Esophagus squamous epithelium (tissue), 5 donors: ENCODE measurements at places on chromosomes 7 and 10.

DNA sequence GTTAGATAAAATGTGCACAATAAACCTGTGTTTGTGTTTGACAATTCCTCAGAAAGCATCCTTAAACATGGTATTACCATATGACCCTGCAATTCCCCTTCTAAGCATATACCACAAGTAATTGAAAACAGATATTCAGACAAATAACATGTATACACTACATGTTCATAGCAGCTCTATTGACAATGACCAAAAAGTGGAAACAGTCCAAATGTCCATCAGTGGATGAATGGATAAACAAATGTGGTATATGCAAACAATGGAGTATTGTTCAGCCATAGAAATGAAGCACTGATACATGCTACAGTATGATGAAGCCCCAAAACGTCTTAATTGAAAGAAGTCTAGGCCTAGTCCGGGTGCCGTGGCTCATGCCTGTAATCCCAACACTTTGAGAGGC lies 280.1 kb downstream of the OTUD1 start:
- no peak overlapping the region for H3K27ac ChIP-seq
- no peak for DNase-seq
- H3K27me3 ChIP-seq = no peaks in the 10 kb centered on the region
- H3K4me1 ChIP-seq = no peaks in the 10 kb centered on the region

GRCh38 chr7:110647266-110647665 lies 443.7 kb upstream of the LRRN3 start:
- DNase-seq = no peak
- H3K4me3 ChIP-seq = no peak overlapping the region
- H3K27ac ChIP-seq = no peak overlapping the region
- H3K27me3 ChIP-seq = no peaks in the 10 kb centered on the region
- no peaks in the 10 kb centered on the region for H3K36me3 ChIP-seq

GRCh38 chr7:22296916-22297315 lies 60.0 kb downstream of the RAPGEF5 start:
- no peak for DNase-seq
- no peak overlapping the region for H3K27ac ChIP-seq
- H3K4me1 ChIP-seq = no peaks in the 10 kb centered on the region
- H3K36me3 ChIP-seq = peaks cover 58% of the 10 kb centered on the region
- no peaks in the 10 kb centered on the region for H3K27me3 ChIP-seq

DNA sequence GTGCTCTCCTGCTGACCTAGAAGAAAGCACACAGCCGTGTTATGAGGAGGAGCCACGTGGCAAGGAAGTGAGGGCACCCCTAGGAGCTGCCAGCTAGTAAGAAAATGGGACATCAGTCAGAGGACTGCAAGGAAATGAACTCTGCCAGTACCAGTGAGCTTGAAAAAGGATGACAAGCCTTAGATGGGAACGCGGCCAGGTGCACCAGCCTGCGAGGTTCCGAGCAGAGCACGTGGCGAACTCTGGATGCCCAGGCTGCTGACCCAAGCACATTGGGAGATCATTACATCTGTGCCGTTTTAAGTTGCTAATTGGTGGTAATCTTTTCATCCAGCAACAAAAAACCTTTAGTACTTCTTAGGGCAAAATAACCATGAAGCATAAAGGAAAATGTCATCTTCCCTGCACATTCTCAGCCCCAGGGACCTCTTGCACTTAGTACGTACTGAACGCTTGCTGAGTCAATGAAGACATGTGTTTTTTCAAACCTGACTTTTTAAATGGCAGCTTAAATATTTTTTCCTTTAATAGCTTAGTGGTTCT lies 69.4 kb downstream of the AMZ1 start:
- H3K27me3 ChIP-seq = no peaks in the 10 kb centered on the region
- H3K4me3 ChIP-seq = peak overlapping the region; percentile 36
- H3K27ac ChIP-seq = peak overlapping the region; percentile 88
- H3K4me1 ChIP-seq = peaks cover 23% of the 10 kb centered on the region

GRCh38 chr7:105653441-105654005 lies 72.2 kb upstream of the EFCAB10 start:
- no peak for DNase-seq
- H3K36me3 ChIP-seq = no peaks in the 10 kb centered on the region
- H3K4me3 ChIP-seq = no peak overlapping the region
- H3K27ac ChIP-seq = no peak overlapping the region
- no peaks in the 10 kb centered on the region for H3K27me3 ChIP-seq

DNA sequence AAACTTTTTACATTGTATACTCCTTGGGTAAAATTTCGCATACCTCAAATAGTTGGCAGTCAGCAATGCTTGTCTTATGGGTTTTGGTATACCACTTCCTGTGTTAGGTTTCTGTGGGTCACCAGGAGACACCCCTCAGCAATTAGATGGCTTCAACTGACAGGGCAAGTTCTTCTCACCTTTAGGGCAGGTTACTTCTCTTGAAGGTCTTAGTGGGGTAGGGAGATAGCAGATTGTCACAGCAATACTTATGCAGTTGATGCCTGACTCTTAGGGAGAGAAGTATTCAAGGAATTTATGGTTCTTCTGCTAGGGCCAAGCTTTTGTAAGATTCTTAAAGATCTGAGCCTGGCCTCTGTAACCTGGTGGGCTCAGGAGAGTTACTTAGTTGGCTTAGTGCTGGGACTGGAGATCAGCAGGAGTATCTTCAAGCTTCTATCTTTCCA lies 42.9 kb downstream of the MKLN1 start:
- no peak for DNase-seq
- no peaks in the 10 kb centered on the region for H3K27me3 ChIP-seq
- peaks cover 48% of the 10 kb centered on the region for H3K4me1 ChIP-seq
- no peak overlapping the region for H3K27ac ChIP-seq
- no peak overlapping the region for H3K4me3 ChIP-seq

DNA sequence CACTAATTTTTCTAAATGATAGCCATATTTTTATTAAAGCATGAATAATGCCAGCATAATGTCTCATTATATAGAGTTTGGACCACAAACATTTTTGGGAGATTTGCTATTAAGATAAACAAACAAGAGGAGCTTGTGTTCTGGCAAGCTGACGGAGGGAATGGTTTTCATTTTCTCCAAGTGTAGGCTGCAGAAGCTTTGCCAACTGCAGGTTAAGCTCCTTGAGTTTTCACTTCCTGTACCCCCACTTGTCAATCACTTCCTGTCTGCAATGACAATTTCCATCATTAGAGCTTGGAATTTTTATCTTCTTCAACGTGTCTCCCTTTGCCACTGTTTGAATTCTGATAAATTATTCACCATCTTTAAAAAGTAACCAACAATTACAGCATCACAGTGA lies 13.4 kb downstream of the EBF3 start:
- H3K4me3 ChIP-seq = no peak overlapping the region
- peak overlapping the region; percentile 30 for H3K27ac ChIP-seq
- H3K27me3 ChIP-seq = no peaks in the 10 kb centered on the region

DNA sequence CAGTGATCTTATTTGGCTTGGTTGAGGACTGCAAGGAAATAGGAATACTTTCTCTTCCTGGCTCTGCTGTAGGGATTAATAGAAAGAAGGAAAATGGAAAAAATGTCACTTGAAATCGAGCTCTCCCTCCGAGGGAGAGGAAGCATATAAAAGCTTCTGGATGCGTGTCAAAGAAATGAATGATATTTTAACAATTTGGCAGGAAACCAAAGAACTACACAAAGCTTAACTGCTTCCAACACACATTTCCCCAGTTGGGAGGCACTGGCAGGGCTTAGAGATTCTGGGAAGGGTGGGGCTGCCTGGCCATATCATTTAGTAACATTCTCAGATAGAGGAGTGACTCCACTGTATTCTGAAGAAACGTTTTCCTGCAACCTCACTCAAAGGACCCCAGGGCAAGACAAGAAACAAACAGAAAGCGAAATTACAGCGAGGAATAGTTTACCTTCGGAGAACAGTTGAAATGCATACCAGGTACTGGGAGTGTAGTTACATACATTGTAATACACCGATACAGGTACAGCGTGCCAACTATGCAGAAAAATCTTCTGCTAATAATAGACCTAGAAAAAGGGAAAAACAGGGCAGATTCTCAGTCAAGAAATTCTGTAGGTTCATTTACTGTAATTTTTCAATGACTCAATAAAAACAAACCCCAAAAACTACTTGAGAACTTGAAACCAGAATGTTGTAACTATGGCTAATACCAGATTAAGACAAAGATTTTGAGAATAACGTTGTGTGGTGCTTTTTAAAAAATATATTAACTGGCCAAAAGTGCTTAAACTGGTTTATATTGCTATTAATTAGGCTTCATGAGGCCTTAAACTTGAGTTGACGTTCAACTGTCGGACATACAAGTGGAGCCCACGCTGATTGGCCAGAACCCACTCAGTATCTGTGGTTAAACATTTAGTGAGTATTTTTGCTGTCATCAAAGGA lies 75.7 kb upstream of the ASAH2 start:
- no peak for DNase-seq
- peak overlapping the region; percentile 73 for H3K27ac ChIP-seq
- peaks cover 35% of the 10 kb centered on the region for H3K4me1 ChIP-seq

- H3K4me1 ChIP-seq = peaks cover 19% of the 10 kb centered on the region
- H3K4me3 ChIP-seq = peak overlapping the region; percentile 63
- DNase-seq = no peak
- H3K36me3 ChIP-seq = no peaks in the 10 kb centered on the region
These were observed 657 bp upstream of the TMEM178B start for GRCh38 chr7:141073173-141073640.

DNA sequence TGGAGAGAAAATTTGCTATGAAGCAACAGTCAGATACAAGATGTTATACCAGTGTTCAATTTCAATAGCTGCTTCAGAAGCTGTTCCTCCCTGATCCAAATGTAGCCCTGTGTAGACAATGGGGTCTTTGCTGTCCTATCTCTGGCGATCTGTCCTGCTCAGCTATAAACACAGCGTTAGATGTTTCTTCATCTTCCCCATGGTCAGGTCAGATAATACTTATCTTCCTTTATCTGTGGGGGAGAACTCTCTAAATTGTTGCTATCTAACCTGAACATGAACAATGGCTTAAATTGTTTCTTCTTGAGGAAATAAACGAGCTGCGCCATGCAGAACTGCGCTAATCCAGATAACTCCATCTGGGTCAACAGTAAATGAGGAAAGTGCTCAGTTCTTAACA lies 15.6 kb upstream of the KIAA1217 start:
- H3K27ac ChIP-seq = no peak overlapping the region
- H3K36me3 ChIP-seq = no peaks in the 10 kb centered on the region
- no peak overlapping the region for H3K4me3 ChIP-seq
- no peaks in the 10 kb centered on the region for H3K27me3 ChIP-seq
- H3K4me1 ChIP-seq = no peaks in the 10 kb centered on the region
- no peak for DNase-seq

GRCh38 chr10:100656454-100656853 lies 88.9 kb upstream of the PAX2 start:
- H3K4me1 ChIP-seq = peaks cover 27% of the 10 kb centered on the region
- H3K27ac ChIP-seq = no peak overlapping the region
- no peak for DNase-seq

DNA sequence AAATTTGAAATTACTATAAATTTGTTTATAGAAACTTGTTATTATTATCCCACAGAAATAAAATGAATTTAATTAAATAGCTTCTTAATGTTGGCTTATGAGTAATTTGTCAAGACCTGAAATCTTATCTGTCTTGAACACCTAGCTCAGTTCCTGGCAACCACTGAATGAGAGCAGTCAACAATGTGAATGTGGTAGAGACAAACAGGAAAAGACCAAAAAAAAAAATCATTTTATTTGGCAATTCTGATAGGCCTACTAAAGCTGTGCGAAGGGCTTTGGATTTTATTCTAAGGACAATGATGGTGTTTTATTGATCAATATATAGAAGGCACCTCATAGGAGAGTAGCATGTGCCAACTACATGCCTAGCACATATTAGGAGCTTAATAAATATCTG lies 127.8 kb upstream of the RSU1 start:
- DNase-seq = no peak
- no peaks in the 10 kb centered on the region for H3K36me3 ChIP-seq
- H3K27ac ChIP-seq = peak overlapping the region; percentile 8
- H3K27me3 ChIP-seq = no peaks in the 10 kb centered on the region

GRCh38 chr7:24778543-24779282 lies 21.4 kb upstream of the GSDME start:
- no peak overlapping the region for H3K4me3 ChIP-seq
- H3K36me3 ChIP-seq = no peaks in the 10 kb centered on the region
- no peak overlapping the region for H3K27ac ChIP-seq

GRCh38 chr7:134905375-134905774 lies 80.9 kb upstream of the AGBL3 start:
- peaks cover 12% of the 10 kb centered on the region for H3K4me1 ChIP-seq
- H3K27ac ChIP-seq = peak overlapping the region; percentile 38
- H3K27me3 ChIP-seq = no peaks in the 10 kb centered on the region
- H3K36me3 ChIP-seq = no peaks in the 10 kb centered on the region
- DNase-seq = peak; percentile 1

GRCh38 chr10:75514830-75515229 lies 83.4 kb downstream of the LRMDA start:
- no peaks in the 10 kb centered on the region for H3K36me3 ChIP-seq
- no peaks in the 10 kb centered on the region for H3K27me3 ChIP-seq
- H3K27ac ChIP-seq = no peak overlapping the region

DNA sequence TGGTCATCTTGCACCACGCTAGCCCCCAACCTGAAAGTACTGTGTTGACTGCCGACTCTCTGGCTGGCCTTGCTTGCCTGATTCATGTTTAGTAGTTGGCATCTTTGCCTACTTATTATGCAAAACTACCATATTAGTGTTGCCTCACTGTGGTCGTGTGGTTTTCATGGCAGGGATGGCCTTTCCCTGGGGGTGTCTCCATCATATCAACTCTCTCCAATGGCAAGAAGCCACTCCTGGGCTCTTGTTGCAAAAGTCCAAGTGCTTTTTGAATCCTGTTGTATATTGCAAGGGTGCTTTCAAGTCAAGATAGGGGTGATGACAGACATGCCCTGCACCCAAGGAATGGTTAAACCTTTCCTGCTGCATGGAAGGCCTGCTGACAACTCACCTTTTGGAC lies 39.4 kb downstream of the ABLIM1 start:
- H3K4me1 ChIP-seq = peaks cover 21% of the 10 kb centered on the region
- DNase-seq = no peak
- no peaks in the 10 kb centered on the region for H3K27me3 ChIP-seq
- no peak overlapping the region for H3K4me3 ChIP-seq
- no peaks in the 10 kb centered on the region for H3K36me3 ChIP-seq
- H3K27ac ChIP-seq = no peak overlapping the region

GRCh38 chr10:16967866-16968415 lies 150.7 kb upstream of the RSU1 start:
- DNase-seq = no peak
- no peak overlapping the region for H3K27ac ChIP-seq
- H3K4me3 ChIP-seq = no peak overlapping the region
- no peaks in the 10 kb centered on the region for H3K36me3 ChIP-seq

DNA sequence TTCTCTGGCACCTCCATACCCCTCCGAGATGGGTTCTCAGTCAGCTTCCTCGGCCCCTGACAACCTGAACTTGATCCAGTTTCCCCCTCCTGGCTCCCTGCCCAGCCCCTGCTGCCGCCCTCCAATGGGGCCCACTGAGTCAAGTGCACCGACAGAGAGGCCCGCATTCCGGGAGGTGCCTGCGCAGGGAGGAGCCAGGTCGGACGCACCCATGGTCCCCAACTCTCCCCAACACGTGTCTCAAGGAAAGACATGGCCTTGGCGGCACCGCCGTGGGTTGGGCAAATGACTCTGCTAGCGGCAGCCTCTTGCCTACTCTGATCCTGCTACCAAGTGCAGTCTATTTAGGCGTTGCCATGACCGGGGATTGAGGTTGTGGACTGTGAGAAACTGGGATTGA lies 275.3 kb downstream of the SNX13 start:
- no peak for DNase-seq
- H3K36me3 ChIP-seq = no peaks in the 10 kb centered on the region
- H3K4me1 ChIP-seq = peaks cover 19% of the 10 kb centered on the region
- H3K27me3 ChIP-seq = no peaks in the 10 kb centered on the region

- H3K4me1 ChIP-seq = peaks cover 33% of the 10 kb centered on the region
- no peak for DNase-seq
- no peaks in the 10 kb centered on the region for H3K36me3 ChIP-seq
- no peaks in the 10 kb centered on the region for H3K27me3 ChIP-seq
These were observed 54.6 kb downstream of the CPVL start for GRCh38 chr7:29091715-29092114.

GRCh38 chr7:17436126-17436525 lies 137.7 kb downstream of the AHR start:
- no peak for DNase-seq
- no peaks in the 10 kb centered on the region for H3K36me3 ChIP-seq
